Endodermal cell (in vitro differentiated cells): ENCODE measurements at places on chromosomes 3 and 15. TPM values are rescaled to one million over a fixed set of nuclear protein-coding genes. Genes with fewer than 3 reads are reported as not detected.

DNA sequence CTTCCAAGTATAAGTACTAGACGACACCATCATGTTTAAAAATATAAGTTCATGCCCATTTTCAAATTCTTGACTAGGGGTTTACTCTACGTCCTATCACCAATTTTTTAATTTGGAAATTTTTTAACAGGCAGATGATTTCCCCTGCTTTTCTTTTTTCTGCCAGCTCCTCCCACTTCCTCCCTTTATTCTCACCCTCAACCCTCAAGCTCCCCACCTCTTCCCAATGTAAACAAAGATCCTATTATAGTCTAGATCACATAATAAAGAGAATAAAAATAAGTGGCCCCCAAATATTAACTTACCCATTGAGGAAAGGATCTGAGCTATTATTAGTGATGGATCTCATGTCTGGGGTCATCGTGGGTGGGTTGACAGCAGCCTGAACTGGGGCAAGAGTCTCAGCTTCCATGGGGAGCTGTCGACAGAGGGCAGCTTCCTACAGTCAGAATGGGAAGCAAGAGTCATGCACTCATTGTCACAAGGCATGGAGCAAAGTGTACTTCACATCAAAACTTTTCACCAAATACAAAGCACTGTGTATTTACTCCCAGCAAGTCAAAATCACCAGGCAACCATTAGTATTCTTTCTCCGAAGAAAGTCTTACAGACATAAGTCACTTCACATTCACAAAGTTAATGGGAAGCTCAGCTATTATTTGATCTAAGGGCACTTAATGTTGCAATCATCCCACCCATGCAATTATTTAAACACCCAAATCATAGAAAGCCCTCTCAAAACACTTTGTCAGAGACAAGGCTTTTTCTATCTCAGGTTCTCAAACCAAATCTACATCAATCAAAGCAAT lies 53.2 kb downstream of the TM4SF4 start:
- H3K36me3 ChIP-seq, result peaks cover 23% of the 10 kb centered on the region
- H3K27me3 ChIP-seq, result no peaks in the 10 kb centered on the region
- DNase-seq, result no peak
- no peaks in the 10 kb centered on the region for H3K4me1 ChIP-seq
- H3K27ac ChIP-seq, result no peak overlapping the region
- H3K4me3 ChIP-seq, result no peak overlapping the region

DNA sequence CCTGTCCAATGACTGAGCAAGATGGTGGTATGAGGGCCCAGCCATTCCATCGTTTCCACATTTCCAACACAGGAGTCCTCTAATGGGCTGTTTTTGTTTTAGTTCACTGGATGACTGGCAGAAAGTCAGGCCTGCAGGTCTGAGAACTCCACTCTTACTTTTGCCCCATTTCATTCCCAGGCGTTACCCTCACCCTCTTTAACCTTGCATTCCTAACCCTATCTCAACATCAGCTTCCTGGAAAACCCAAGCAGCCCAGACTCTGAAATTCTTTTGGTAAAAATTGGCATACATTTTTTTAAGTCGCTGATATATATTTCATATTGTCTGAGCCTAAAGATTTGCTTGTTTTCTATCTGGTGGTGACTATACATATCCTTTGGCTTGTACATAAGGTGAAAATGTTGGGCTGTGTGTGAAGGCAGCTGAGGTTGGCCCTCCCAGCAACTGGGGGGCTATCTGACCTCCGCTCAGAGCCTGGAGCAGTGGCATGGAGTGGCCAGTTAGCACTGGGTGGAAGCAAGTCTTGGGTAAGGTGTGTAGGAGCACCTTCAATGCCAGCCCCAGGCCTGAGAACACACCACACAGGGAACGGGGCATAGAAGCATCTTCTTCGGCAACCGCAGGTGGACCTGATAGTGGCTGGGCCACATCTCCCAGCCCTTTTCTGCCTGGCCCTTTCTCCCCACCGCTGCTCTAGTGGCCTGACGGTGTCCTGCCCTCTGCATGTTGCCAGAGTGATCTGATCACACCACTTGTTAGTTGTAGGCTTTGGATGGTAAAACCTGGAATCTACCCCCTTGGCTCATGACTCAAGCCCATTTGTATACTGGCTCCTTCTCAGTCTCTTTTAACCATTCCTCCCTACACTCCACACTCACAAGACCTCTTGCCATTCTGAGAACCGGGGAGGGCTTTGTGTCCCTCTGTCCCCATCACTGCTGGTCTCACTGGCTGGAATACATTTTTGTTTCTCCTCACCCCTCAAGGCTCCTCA lies 50.0 kb downstream of the AMOTL2 start:
- no peak overlapping the region for H3K27ac ChIP-seq
- DNase-seq, result no peak
- H3K4me3 ChIP-seq, result no peak overlapping the region
- H3K36me3 ChIP-seq, result no peaks in the 10 kb centered on the region

- no peaks in the 10 kb centered on the region for H3K36me3 ChIP-seq
- DNase-seq, result no peak
- no peak overlapping the region for H3K4me3 ChIP-seq
Observed at GRCh38 chr15:92696096-92696495, 40.5 kb upstream of the FAM174B start.

- H3K4me3 ChIP-seq, result no peak overlapping the region
- no peak overlapping the region for H3K27ac ChIP-seq
- no peak for DNase-seq
- peaks cover 6% of the 10 kb centered on the region for H3K27me3 ChIP-seq
- no peaks in the 10 kb centered on the region for H3K4me1 ChIP-seq
Observed at GRCh38 chr3:16174976-16175901, 759 bp downstream of the GALNT15 start.

DNA sequence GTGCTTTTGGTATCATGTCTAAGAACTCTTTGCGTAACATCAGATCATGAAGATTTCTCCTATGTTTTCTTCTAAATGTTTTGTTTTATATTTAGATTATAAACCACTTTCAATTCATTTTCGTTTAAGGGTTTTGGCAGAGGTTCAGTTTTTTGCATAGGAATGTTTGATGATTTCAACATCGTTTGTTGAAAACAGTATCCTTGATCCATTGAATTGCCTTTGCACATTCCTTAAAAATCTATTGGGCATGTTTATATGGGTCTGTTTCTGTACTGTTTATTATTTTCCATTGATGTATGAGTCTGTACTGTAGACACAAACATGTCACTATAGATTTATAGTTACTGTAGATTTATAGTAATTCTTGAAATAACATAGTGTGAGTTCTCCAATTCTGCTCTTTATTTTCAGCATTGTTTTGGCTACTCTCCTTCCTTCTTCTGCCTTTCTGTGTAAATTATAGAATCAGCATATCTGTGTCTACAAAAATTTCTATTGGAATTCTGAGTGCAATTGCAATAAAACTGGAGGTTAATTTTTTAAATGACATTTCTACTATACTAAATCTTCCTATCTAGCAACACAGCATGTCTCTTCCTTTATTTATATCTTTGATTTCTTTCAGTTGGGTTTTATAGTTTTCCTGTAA lies 374.0 kb downstream of the SV2B start:
- H3K4me3 ChIP-seq, result no peak overlapping the region
- H3K27me3 ChIP-seq, result no peaks in the 10 kb centered on the region
- H3K4me1 ChIP-seq, result no peaks in the 10 kb centered on the region

DNA sequence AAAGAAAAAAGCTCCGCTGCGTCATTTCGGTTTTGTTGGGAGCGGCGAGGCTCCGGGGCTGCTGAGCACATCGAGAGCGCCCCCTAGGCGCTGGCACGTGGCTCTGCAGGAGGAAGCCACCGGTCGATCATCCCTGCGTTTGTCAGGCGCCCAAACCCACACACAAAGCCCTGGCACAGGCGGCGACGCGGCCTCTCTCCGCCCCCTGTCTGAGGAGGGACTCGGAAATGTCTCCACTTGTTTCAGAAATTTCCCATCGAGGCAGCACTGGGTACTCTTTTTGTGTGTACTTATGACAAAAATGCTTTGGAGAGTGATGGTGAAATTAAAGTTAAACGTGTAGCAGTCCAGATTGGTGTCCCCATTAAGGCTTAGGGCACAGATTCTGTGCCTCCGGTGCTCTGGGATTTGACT lies 407.3 kb upstream of the ONECUT1 start:
- H3K4me1 ChIP-seq, result no peaks in the 10 kb centered on the region
- no peaks in the 10 kb centered on the region for H3K36me3 ChIP-seq

GRCh38 chr3:111571907-111572460 lies 23.2 kb downstream of the ZBED2 start:
- no peak overlapping the region for H3K4me3 ChIP-seq
- H3K27ac ChIP-seq, result no peak overlapping the region
- H3K36me3 ChIP-seq, result no peaks in the 10 kb centered on the region
- no peaks in the 10 kb centered on the region for H3K27me3 ChIP-seq
- DNase-seq, result no peak

GRCh38 chr3:72157748-72158638 lies 373.0 kb upstream of the PROK2 start:
- H3K4me1 ChIP-seq, result peaks cover 4% of the 10 kb centered on the region
- H3K4me3 ChIP-seq, result no peak overlapping the region
- DNase-seq, result no peak
- H3K27ac ChIP-seq, result no peak overlapping the region
- H3K27me3 ChIP-seq, result no peaks in the 10 kb centered on the region
- no peaks in the 10 kb centered on the region for H3K36me3 ChIP-seq

- no peaks in the 10 kb centered on the region for H3K4me1 ChIP-seq
- DNase-seq, result no peak
- H3K27me3 ChIP-seq, result peaks cover 20% of the 10 kb centered on the region
- no peaks in the 10 kb centered on the region for H3K36me3 ChIP-seq
Observed at GRCh38 chr3:189292667-189293484, 121.1 kb downstream of the TPRG1 start.

- peaks cover 50% of the 10 kb centered on the region for H3K36me3 ChIP-seq
- H3K27ac ChIP-seq, result no peak overlapping the region
- peaks cover 8% of the 10 kb centered on the region for H3K4me1 ChIP-seq
- peak overlapping the region; percentile 11 for H3K4me3 ChIP-seq
Observed at GRCh38 chr3:138825336-138825735, 9.4 kb downstream of the PIK3CB start.

DNA sequence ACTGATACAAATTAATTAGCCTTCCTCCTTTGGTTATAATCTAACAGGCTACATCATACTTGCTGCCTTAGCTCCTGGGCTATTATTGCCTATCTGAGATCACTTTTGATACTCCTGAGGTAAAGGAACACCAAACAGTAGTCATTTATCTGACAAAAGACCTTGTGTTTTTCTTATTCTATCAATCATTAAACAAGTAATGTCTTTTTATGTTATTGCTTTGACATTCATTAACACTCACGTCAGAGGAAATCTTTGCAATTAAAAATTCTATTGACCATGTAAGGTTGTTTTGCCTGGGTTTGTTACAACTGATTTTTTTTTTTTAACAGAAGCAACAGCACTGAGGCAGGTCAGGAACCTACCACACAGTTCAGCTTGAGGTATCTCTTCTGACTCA lies 366.3 kb downstream of the MECOM start:
- no peak overlapping the region for H3K4me3 ChIP-seq
- DNase-seq, result no peak
- H3K4me1 ChIP-seq, result no peaks in the 10 kb centered on the region

DNA sequence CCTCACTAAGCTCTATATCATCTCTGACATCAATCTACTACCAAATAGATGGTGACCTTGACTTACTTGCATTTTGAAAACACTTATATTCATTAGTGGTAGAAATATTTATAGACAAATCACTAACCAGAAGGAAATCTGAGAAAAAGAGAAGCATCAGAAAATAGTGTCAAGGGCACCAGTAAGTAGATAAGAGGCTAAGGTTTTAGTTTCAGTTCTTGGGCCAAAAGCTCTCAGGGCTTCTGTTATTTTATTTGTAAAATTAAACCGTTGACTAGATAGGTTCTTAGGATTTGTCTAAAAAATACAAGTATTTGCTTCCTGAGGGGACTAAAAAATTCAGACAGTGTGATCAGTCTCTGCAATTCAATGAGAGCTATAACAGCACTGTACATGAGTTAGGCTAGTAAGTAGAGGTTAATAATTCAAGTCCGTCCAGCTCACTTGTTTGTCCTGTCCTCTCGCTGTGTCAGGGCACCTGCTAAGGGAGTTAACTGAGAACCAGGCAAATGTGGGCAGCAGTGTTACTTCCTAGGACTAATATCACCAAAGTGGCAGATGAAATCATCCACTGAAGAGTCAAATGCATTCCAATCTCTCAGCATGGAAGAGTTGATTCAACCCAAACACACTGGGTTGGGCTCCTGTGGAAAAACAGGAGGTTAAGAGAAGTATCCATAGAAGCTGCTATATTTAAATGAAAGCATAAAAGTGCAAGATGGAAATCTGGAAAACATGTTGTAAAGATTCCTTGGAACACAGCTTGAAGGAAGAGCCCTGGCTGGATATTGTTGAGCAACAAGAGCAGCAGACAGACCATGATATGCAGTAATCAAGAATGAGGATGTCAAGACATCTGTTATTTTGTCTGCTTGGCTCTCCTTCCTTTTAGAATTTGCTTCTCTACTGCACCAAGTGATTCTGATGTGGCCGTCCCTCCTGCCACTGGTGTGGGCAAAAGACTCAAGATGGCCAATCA lies 134.9 kb upstream of the ZBTB20 start:
- no peaks in the 10 kb centered on the region for H3K27me3 ChIP-seq
- H3K36me3 ChIP-seq, result no peaks in the 10 kb centered on the region
- H3K27ac ChIP-seq, result no peak overlapping the region
- H3K4me1 ChIP-seq, result no peaks in the 10 kb centered on the region
- DNase-seq, result no peak

- no peak for DNase-seq
- no peak overlapping the region for H3K4me3 ChIP-seq
- peaks cover 4% of the 10 kb centered on the region for H3K27me3 ChIP-seq
- H3K27ac ChIP-seq, result no peak overlapping the region
- no peaks in the 10 kb centered on the region for H3K36me3 ChIP-seq
Observed at GRCh38 chr3:188046561-188047211, 107.3 kb upstream of the LPP start.

Gene ZMYND10
- total RNA-seq, result 0.22 to 3.2 TPM (median 1.3 TPM) in 3 replicates

Gene GP9
- not detected in 2 replicates for total RNA-seq

Gene THSD4
- total RNA-seq, result 3.5 to 5.4 TPM (median 4.6 TPM) in 3 replicates

Gene SKOR1
- total RNA-seq, result 0.14 and 0.37 TPM in 2 replicates

Gene SH3GL3
- 3.8 to 6.0 TPM (median 4.4 TPM) in 3 replicates for total RNA-seq
